Stimulated activated CD8-positive, alpha-beta memory T cell treated with anti-CD3 and anti-CD28 coated beads, Interleukin-4, amount 100 ng/mL, for 1 hour (primary cell): ENCODE measurements at places on chromosomes 7 and 10.

GRCh38 chr7:69243016-69243415, 355.3 kb upstream of the AUTS2 start:
- DNase-seq: no peak

GRCh38 chr7:11633310-11633709, 198.7 kb downstream of the THSD7A start:
- no peak for DNase-seq

GRCh38 chr10:92755725-92756124, 66.0 kb downstream of the HHEX start:
- no peak for DNase-seq

DNA sequence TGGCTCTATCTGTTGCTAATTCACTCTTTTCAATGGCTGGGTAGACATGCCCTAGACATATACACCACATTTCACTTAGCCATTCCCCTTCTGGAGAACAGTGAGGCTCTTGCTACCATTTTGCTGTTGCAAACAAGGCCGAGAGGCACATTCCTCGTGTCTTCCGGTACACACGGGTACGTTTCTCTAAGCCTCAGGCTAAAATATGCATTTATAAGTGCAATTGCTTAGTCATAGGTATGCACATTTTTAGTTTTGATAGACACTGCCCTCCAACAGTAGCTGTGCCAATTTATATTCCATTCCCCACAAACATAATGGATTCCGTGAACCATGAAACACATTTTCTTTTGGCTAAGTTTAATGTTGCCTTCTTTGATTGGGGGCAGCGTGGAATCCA, 13.2 kb downstream of the CHAT start:
- DNase-seq: no peak

GRCh38 chr10:114115661-114116445, 58.1 kb downstream of the CCDC186 start:
- no peak for DNase-seq

GRCh38 chr10:122636953-122637352, 62.7 kb downstream of the C10orf120 start:
- no peak for DNase-seq

DNA sequence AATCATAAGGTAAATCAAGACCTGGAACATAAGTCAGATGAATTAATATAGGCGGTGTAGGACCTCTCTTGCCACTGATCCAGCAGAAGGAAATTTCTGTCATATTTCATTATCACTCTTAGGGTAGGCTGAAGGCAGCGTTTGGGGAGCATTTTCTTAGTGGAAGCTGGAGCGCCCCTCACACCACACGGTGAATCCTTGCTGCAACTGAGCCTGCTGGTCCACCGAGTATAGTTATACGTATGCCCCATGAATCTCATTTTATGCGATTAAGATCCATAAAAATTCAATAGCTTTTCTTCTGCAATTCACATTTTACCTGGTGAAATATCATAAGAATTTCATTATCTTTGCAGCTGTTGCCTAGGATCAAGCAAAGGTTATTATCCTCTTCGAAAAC, 19.6 kb downstream of the EBF3 start:
- no peak for DNase-seq

DNA sequence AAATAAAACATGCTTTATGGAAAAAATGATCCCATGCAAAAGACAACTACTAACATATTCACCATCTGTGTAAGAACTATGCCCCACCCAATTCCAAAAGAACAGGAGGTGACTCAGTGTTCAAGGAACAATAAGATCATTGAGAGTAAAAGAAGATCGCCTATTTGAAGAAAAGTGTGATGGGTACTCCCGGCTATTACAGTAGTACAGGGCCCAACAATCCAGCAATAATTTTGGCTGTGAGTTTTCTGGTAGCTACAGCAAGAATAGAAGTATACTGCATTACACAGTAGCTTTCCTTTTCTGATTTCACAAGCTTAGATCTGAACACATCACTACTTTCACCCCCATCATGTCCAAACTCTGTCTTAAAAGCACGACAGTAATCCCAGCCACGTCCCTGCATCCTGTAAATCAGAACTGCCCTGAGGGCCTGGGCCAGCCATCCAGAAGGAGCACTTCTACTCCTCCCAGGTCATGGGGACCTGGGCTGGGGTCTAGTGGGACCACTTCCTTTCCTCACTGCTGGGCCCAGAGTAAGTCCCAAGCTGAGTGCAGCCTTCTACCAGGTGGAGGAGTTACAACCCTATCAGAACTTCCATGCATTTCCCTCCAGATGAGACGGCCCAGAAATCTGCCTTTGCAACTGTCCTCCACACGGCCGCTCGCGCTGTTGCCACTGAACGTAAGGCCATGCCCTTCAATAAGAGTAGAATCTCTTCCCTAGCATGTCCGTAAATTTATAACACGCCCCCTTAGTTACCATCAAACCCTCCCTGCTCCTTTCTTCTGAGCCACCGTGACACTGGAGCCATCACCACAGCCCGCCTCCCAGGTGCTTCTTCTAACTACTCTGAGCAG, 7.9 kb downstream of the ESYT2 start:
- DNase-seq: no peak
